ENCODE measurements at places on chromosomes 12 and 14.
A peak's percentile ranks its signal among the peaks of the same experiment; 100 is the strongest.

DNA sequence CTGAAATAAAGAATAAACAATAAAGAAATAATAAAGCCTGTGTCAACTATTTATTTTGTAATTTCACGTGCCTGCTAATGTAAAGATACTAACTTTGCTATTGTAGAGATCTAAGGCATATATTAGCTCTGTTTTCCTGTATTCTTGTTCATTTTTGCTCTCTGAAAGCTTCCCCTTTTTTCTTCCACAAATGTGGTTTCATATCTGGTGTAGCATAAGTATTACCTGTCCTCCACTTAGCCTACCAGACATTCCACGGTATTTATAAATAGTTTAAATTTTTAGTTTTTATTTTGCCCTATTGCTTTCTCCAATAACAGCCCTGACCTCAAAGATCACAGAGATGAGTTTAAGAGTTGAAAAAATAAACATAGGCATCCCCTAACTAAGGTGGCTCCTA lies 92.6 kb upstream of the ATP2B1 start:
- no peak for DNase-seq

DNA sequence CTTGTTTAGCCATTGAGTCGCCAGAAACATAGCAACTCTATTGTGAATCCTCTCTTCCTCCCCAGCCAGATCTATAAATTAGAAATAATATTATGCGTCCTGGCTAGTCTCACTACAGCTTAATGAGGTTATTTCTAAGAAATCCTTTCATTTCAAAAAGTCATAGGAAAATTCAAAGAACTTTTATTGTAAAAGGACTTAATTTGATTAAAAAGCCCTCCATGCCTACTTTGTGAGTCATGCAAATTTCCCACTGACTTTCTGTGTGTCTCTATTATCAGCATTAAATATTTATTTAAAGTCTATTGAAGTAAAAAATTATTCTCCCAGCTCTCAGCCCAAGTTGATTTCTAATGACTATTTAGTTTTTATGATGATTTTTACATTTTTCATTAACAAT lies 160.7 kb downstream of the PHLDA1 start:
- DNase-seq: no peak

DNA sequence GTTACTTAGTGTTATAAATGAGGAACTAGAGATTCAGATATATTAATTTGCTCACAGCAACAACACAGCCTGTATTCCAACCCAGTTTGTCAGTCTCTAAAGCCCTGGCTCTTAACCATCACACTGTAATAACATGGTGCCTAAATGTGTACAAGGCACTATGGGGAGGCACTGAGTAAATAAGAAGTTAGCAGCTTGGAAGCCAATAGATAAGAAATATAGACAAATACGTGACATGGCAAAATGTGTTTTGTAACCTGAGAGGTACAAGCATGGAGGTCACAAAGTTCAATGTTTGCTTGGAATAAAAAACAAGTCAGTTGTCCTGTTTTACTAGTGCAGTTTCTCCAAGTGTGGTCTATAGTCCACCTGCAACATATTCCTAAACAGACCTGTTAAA lies 16.3 kb upstream of the SLCO1A2 start:
- DNase-seq: no peak

- DNase-seq: peak; percentile 36
Measured at GRCh38 chr12:96466939-96467751, 22.2 kb upstream of the CFAP54 start.

DNA sequence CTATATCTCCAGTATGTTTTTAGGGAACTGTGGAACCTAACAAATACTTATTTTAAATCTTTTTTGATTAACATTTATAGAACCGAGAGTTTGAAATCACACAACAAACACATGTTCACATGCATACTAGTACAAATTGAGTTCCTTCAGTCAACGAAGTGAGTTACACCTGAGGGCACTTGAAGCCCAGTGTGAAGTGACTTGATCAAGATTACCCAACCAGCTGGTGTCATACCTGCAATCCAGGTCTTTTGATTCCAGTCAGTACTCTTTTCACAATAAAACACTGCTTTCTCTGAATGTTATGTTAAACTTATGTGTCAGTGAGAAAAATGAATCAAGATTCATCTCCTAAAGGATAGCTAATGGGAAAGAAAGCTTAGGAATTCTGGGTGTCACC lies 35.2 kb downstream of the VRK1 start:
- no peak for DNase-seq

DNA sequence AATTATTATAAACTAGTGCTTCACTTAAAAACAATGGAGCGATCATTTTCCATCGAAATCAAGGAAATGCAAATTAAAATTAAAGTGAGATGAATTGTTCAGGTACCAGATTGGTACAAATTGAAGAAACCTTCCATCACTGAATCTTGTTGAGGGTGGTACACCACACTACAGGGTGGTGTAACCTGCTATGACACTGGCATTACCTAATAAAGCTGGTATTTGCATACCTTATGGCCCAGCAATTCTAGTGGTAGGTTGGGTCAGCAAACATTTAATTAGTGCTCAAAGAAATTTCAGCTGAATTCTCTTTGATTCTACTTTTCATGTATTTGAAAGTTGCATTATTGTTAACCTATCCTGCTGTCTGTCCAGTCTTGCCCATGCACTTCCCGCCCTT lies 9.2 kb downstream of the TIGAR start:
- no peak for DNase-seq

- DNase-seq: no peak
Measured at GRCh38 chr12:3207858-3208257, 130.7 kb downstream of the TSPAN9 start.

DNA sequence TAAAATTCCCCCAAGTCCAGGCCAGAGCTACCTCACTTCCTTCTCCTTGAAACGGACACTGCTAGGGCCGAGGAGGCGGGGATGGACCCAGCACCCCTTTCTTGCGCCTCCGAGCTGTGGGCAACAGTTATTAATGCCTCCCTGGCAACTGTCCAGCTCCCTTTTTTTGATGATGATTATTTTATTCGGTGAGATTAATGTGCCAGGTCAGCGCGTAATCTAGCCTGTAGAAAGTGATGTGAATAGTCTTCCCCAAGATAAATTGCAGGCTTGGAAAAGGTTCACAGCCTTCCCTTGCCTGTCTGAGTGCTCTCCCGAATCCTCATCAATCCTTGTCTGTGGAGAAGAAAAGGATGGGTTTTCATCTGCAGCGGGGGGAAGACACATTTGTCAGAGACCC lies 54.3 kb downstream of the RNFT2 start:
- no peak for DNase-seq

DNA sequence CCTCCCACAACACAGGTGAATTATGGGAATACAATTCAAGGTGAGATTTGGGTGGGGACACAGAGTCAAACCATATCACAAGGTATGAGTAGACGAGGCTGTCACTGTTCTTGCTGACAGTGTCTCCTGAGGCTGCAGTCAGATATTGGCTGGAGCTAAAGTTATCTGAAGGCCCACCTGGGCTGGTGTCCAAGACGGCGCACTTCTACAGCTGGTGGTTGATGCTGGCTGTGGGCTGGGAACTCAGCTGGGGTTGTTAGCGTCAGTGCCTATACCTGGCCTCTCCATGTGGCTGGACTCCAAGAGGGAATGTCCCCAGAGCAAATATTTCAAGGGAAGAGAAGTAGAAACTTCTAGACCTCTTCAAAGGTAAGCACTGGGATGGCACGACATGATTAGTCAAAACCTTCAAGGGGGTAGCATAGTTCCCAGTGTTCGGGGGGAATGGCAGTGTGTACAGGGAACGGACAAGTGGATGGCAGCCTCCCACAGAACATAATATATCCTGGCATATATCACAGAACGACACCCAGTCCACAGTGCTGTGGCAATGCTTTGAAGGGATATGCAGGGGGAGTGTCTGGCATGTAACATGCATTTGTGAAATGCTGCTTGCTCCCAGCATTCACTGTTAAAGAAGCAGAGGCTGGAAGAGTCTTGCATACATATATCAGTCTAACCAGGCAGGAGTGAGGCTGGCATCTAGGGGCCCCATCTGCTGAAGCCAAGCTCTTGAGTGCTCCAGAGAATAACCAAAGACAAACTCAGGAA lies 126.7 kb upstream of the RFLNA start:
- DNase-seq: no peak

- peak; percentile 60 for DNase-seq
Measured at GRCh38 chr14:52862632-52863333, 71.4 kb upstream of the GNPNAT1 start.
